ENCODE measurements at places on chromosomes 3 and 15.

DNA sequence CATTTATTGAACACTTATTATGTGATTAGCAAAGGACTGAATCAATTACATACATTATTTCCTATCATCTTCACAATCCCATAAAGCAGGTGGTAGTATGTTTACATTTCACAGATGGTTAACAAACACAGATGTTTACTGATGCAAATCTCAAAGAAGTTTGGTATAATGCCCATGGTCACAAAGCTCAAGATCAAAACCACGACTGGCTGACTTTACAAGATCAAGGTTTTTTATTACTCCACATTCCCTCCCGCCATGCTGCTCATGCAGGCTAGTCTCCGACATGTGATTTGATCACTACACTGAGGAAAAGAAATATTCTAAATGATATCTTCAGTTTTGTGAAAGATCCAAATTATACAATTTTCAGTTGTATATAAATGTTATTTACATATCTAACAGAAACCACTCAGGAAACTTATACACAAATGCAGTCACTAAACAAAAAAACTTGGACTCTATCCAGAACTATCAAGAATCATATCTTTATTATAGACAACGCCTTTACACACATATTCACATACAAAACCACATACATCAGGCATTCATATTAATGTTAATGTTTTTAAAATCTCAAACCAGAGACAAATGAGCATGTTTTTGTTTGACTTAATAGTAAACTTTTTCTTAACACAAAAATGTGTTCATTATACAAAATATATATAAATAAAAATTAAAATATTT lies 235.5 kb downstream of the SCAPER start:
- DNase-seq: no peak

DNA sequence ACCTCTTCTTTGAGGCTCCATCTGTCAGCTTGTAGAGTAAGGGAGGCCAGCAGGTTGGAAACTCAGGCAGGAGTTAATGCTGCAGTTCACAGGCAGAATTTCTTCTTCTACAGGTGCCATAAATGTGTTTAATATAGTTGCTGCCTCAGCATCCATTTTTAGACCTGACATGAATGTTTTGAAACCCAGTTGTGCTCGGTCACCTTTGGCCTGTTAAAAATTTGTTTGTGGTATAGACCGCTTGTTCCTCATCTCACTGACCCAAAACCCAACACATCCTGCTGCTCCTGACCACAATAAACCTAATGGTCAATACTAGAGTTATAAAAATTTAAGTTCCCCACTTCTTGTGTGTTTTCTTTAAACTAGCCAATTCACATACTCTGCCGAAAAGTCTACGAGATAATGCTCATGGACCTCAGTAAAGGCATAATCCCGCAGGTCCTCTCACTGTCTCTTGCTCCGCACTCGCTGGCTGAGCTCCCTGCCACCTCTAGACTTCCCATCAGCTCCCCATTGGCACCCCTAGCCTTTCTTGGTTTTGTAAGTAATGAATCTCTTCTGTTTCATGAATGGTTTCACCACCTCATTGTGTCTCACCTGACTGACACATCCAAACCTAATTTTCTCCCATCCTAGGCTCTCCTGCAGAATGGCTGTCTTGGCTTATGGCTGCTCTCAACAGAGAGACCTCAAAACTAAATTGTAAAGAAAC lies 138.5 kb upstream of the STRIT1 start:
- DNase-seq: no peak

DNA sequence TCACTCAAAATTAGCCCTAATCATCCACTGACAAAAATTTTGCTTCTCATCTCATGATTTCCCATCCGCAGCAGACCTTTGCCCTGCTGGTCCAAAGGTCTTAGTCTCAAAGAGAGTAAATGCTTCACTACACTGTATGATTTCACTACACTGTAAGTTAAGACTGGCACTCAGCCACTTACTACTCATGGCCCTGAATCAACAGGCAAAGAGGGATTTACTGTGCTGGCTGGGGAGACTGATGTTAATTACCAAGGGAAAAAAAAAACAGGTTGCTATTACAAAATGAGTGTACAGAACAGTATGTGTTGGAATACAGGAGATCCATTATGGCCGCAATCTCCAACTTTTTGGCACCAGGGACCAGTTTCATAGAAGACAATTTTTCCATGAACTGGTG lies 214.8 kb downstream of the ZMAT3 start:
- no peak for DNase-seq

DNA sequence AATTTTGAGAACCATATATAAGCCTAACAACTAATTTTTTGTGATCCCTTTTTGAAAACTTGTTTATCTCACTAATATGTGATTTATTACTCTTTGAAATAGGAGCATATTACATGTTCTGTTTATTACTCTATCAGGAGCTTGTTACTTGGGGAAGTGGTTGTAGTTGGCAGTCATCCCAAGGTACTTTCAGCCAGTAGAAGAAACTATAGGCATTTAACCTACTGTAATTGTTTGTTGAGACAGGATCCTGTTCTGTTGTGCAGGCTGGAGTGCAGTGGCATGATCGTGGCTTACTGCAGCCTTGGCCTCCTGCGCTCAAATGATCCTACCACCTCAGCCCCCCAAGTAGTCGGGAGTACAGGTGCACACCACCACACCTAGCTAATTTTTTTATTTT lies 195.6 kb downstream of the TCF12 start:
- DNase-seq: no peak

DNA sequence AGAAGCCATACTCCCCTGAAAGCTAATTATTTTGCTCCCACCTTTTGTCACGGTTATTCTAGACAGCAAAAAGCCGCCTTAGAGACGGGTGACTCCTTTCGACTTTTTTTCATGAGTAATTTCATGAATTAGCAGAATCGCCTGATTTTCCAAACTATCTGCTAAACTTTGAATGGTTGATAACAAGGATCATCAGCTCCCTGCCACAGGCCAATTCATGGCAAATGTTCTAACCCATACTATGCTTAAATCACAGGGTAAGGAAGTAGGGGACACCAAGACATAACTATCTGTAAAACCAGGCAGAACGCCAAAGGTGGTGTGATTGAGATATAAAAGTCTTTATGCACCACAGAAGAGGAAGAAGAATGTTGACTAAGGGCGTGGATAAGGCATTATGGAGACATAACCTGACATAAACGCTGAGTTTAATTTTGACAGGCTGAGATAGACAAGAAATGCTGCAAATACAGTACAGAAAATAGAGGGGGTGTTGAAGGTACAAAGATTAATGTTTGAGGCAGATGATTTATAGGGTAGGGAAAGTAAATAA lies 891 bp upstream of the DMXL2 start:
- DNase-seq: no peak

DNA sequence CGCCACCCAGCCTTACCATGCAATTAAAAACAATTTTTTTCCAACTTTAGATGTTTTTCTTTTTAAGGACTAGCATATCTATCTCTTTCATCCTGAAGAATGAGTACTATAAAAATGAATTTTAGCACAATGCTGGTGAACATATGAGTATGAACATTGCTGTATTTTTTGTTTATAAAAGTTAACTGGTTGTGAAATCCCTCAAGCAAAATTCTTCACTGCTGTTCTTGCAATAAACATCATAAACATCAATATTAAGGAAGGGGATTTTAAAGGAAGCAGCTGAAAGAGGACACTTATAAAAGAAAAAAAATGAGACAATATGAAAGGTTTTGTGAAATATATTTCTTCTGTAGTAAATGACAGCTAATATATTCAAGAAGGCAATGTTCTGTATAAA lies 3.0 kb downstream of the PLSCR4 start:
- DNase-seq: no peak

DNA sequence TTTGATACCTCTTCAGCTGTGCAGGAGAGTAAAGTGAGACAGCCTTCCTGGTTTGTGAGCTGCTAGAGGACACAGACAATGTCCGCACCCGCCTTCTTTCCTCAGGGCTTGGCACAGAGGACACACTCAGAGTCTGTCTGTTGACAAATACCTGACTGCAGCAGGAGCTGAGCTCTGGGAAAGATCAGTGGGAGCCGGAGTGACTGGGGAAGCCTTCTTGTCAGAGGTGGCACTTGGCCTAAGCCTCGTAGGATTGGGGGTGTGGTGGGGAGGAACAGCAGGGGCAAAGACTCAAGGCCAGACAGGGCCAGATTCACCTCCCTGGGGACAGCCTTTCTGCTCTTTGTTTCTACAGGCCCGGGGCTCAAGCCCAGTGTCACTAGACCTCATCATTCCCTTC lies 3.3 kb upstream of the IL17RC start:
- DNase-seq: no peak

DNA sequence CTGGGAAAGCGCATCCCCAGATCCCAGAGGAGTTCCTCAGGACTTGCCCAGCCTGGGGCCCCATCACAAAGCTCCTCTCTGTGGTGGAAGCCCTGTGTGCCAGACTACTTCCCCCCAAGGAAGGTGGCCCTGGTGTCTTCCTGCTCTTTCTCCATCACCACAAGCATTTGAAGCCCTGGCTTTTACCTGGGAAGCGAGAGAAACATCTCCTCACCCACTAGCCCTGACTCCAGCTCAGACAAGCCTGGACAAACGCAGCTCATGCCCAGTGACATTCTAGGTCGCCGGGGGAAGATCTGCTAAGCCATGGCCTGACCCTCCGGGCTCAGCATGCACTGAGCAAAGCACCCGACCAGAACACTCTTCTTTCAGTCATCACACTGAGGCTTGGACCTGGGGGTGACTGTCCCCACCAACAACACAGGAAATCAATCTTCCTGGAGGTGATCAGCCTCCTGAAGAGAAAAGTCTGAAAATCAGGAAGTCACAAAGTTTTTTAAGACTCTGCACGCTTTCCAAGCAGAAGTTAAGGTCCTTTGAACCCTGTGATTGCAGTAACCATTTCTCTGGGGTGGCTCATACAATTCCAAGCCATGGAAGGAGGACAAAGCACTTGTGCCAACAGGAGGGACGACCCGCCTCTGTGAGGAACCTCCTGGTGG lies 40.8 kb downstream of the KLHL25 start:
- no peak for DNase-seq

DNA sequence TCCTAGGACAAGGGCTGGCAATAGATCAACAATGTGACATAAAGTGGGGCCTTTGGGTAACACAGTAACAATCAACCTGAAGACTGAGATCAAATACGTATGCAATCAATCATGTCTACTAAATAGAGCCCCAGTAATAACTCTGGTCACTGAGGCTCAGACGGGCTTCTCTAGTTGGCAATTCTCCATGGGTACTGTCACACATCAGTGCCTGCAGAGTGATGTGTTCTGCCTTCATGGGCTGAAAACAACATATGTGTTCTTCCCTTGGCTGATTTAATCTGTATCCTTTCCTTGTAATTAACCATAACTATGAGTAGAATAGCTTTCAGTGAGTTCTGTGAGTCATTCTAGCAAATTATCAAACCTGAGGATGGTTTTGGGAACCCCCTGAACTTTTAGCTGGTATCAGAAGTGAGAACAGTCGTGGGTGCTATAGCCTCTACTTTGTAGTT lies 113.6 kb downstream of the TMCO5A start:
- no peak for DNase-seq

DNA sequence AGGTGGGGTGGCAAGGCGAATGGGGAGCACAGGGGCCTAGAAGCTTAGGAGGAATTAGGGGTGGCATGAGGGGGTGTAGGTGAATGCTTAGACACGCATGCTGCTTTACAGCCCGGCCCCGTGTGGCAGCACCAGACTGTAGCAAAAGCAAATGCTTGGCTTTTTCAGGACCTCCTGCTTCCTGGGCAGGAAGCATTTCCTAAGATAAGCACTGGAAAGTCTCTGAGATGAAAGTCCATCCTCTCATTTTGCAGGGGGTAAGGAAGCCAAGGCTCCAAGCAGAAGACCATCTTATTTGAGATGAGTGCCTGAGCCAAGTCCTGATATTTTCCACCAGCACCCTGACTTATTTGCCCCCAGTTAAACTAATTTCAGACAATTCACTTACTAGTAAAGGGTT lies 12.9 kb downstream of the SSUH2 start:
- no peak for DNase-seq

DNA sequence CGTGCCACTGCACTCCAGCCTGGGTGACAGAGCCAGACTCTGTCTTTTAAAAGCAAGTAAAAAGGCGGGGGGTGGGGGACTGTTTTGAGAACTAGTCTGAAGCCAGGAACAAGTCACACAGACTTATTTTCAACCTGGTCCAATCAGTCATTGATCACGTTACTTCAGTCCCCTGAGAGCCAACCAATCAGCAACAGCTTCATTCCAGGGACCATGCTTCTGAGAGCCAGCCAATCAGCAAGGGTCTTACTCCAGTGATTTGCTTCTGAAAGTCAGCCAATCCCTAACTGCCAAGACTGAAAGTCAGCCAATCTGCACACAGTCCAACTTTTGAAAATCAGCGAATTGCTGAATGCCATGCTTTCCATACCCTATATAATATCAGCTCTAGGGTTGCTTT lies 48.6 kb upstream of the C15orf39 start:
- no peak for DNase-seq

DNA sequence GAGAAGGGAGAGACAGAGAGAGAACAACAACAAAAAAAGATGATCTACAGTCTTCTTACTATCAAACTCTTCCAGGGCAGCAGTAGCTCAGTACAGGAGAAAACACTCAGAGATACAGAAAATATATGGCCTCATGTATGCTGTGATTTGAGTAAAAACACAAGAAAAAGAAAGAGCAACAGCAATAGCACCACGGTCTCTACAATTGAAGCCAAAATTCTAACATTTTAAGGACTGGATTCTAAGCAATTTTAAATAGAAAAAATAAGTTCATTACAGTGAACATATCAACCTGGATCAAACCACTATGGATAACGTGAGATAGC lies 43.5 kb upstream of the ALCAM start:
- no peak for DNase-seq

DNA sequence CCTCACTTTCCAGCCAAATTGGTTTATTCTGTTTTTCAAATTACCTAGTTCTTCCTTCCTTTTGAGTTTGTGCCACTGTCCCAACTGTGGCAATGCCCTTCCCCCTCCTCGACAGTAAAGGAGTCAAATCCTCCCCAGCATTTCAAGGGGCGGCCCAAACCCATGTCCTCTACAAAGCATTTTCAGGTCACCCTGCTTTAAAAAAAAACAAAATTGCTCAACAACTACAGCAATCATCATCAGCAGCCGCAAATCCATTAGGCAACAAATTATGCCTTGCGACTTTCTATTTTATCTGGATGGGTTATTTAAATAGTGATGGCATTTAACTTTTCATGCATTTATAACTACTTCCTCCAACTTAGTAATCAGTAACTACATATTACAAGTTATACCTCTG lies 32.7 kb downstream of the PLD1 start:
- DNase-seq: no peak

- peak; percentile 64 for DNase-seq
These were observed 170.2 kb upstream of the UMPS start for GRCh38 chr3:124559846-124560574.

DNA sequence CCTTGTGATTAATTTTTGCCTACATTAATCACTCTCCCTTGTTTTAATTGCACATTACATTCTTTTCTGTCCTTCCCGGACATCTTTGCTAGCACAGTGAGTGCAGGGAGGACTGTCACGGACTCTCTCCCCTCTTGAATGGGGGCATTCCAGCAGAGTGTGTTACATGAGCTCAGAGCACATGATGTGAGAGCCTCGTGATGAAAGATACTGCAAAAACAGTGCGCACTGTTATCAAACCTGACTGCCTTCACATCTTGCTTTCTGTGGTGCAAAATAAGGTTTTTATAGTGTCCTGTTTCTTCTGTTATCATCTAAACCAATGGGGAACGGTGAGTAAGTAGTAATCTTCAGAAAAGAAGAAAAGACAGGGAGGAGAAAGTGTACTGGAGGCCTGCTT lies 167.5 kb downstream of the PGPEP1L start:
- DNase-seq: no peak

- no peak for DNase-seq
These were observed 11.0 kb downstream of the TRPM7 start for GRCh38 chr15:50675535-50676144.

- DNase-seq: no peak
These were observed 76.6 kb downstream of the SLC6A11 start for GRCh38 chr3:10892622-10893021.

GRCh38 chr3:88211096-88211890 lies 61.5 kb downstream of the C3orf38 start:
- DNase-seq: no peak

Data from stimulated activated CD4-positive, alpha-beta T cell treated with anti-CD3 and anti-CD28 coated beads, Interleukin-2, amount 100 ng/mL, for 24 hours (primary cell).